Hair follicular keratinocyte (primary cell): ENCODE measurements at places on chromosomes 16 and 17. TPM values are rescaled to one million over a fixed set of nuclear protein-coding genes. Genes with fewer than 3 reads are reported as not detected.

Gene SKAP1
- not detected in 2 replicates for total RNA-seq

Gene KRT27
- total RNA-seq, result not detected in 2 replicates

Gene ZSCAN10
- total RNA-seq, result not detected in 2 replicates

Gene PLA2G10
- 0.23 TPM in 1 of 2 replicates, not detected in the other for total RNA-seq
